Kidney glomerular epithelial cell (primary cell): ENCODE measurements at places on chromosomes 2 and 18.
A peak's percentile ranks its signal among the peaks of the same experiment; 100 is the strongest.

- DNase-seq: no peak
Observed at GRCh38 chr18:45373286-45373880, 241.9 kb upstream of the SLC14A2 start.

DNA sequence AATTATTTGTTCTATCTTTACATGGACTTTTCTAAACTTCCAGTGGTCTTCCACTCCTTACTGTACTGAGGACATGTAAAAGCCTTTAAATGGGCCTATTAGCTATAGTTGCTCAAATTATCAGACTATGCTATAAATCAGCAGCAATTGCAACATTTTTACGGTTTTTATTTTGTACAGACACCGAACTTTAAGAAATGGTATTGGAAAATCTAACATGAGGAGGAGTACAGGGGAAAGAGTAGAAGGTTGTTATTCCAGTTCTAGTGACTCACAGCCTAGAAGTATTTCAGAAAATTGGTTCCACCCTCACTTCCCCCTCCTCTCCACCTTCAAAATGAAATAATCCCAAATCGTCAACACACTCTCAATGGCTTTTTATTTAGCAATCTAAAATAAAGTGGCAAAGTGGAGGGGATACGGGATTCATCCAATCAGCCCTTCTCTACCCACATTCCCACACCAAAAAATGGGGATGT is 1.1 kb downstream of the NCKAP1 start:
- peak; percentile 36 for DNase-seq

GRCh38 chr2:140041239-140041638 is 1261.0 kb upstream of the NXPH2 start:
- DNase-seq: no peak

GRCh38 chr2:224650815-224651439 is 65.2 kb downstream of the CCDC195 start:
- DNase-seq: peak; percentile 65

DNA sequence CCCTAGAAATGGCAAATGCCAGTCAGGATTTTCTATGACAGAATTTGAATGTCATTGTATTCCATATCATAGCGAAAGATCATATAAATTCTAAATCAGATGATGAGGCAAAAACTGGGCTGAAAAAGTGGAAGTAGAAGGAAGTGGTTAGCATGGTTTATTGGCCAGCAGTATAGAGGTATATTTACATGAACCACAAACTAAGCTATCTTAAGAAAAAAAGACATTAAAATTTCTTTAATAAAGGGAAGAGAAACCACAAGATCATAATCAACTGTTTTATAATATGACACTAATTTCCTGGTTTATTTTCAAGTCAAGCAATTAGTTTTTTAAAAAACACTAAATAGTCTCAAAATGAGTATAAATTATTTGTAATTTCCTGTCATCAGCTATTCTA is 123.2 kb upstream of the LRP1B start:
- DNase-seq: no peak

DNA sequence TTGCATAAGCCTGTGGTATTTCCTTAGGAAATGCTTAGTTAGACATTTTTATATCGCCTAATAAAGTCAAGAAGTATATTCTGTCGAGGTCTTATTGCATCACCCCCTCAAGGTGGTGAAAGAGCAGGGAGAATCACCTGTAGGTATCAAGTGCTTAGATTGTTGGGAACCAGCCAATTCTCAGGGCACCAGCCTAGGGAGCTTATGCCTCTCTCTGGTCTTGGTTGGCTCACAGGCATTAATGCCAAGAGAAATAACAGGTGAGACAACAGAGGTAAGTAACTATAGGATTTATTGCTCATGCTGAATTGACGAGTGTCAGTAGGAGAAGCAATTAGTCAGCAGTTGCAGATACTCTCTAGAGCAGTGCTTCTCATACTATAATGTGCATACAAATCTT is 663.3 kb upstream of the ZNF804A start:
- no peak for DNase-seq

GRCh38 chr2:200791905-200792304 is 19.8 kb upstream of the BZW1 start:
- DNase-seq: no peak

DNA sequence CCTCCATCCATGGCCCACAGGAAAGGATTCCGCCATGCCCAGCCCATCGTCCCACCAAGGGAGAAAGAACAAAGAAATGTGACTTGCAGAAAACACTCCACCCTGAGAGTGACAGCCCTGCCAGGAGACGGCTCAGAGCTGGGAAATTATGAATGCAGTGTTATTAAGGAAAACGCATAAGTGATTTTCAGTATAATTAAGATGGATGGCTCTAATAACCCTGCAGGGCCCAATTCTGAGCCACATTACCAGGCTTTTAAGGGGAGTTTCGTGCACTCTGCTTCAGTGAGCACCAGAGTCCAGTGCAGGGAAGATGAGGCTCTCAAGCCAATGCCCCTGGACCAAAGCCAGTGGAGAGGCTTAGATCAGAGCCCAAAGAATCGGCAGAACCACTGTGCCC is 10.6 kb upstream of the TEX51 start:
- no peak for DNase-seq

- DNase-seq: no peak
Observed at GRCh38 chr2:71950256-71951082, 197.2 kb downstream of the CYP26B1 start.

GRCh38 chr2:129233751-129234406 is 745.6 kb upstream of the RAB6C start:
- no peak for DNase-seq

DNA sequence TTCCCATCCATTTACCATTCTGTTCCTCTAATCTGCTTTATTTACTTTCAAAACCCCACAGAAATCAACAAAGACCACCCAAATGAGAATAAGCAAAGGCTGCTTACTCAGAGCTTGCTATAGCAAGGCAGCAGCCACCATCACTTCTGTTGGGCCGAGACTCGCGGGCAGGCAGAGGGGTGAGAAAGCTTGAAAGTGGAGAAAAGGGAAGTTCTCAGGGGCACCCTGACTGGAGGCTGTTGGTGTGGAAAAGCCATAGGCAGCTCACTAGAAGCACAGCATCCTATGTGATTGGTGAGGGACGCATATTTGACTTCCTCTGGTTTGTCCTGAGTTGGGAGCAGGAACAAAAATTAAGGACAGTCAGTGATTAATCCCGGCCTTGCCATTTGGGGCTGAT is 269.7 kb upstream of the THSD7B start:
- no peak for DNase-seq

DNA sequence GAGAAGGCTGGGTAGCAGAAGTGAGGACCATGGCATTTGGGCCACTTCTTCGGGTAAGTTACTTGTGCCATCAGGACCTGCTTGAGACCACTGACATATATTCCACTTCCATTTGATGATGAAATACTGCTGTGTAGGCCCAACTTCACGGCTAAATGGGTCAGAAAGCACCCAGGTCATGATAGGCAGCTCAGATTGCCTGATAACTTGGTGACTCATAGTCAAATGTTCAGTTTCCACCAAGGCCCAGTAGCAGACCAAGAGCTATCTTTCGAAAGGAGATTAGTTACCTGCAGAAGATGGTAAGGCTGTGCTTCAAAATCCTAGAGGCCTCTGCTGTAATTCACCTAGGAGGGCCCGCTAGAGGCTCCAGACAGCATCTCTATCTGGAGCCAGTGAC is 31.8 kb upstream of the MEX3C start:
- DNase-seq: no peak

- no peak for DNase-seq
Observed at GRCh38 chr2:224253464-224253863, 148.4 kb downstream of the FAM124B start.

GRCh38 chr2:217626926-217627325 is 375.9 kb downstream of the TNS1 start:
- no peak for DNase-seq

DNA sequence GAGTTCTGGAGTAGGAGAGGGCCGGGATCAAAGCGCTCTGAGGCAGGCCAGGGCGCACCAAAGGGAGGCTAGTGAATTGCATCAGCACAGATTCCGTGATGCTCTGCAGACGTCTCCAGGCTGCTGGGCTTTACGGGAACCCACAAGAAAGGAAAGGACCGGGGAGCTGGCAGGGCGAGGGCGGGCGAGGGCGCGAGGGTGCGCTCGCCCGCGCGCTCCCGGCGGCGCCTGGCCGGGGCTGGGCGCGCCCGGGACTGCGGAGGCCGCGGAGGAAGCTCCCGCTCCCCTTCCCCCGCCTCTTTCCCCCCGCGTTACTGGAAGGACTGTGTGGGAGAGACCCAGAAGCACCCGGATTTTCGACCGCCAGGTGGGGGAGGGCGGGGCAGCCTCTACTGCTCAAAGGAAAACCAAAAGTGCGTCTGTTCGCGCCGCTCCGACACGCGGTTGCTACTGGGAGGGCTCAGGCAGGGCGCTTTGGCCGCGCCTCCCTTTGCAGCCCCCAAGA is 2.4 kb upstream of the FOSL2 start:
- DNase-seq: peak; percentile 93

GRCh38 chr2:217466805-217467204 is 536.0 kb downstream of the TNS1 start:
- no peak for DNase-seq

DNA sequence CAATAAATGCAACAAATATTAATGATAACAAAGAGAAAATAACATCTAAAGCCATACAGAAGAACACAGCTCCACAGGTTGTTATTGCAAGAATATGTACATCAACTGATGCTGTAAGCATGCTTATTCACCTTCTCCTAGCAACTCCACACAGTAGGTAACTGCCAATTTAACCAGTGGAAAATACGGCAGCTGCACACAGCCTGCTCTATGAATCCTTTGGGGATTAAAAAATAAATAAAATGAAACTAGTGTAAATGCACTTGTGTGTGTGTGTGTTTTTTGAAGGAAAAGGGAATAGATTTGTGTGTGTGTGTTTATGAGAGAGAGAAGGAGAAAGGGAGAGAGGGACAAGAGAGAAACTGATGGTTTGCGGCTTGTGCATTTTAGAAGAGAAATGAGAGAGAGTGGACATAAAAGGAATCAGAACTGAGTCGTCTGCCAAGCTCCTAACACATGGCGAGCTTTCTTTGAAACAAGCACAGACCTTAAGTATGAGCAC is 96.2 kb upstream of the PDE1A start:
- DNase-seq: no peak

DNA sequence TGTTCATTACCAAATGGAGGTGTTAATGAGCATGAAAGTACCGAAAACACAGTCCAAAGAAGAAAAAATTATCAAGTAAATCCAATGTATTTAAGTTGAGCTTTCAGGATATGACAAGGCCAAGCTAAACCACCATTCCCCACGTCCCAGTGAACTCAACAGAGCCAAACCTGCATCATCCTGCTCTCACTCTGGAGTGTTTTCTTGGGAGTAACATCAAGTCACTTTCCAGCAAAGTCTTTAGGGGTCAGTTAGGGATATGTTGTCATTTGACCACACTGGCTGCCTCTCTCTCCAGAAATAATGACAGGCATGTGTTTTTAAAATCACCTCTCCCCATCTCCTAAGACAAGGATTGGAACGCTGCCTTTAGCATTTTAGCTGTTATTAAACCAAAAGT is 140.5 kb downstream of the SRBD1 start:
- DNase-seq: no peak

DNA sequence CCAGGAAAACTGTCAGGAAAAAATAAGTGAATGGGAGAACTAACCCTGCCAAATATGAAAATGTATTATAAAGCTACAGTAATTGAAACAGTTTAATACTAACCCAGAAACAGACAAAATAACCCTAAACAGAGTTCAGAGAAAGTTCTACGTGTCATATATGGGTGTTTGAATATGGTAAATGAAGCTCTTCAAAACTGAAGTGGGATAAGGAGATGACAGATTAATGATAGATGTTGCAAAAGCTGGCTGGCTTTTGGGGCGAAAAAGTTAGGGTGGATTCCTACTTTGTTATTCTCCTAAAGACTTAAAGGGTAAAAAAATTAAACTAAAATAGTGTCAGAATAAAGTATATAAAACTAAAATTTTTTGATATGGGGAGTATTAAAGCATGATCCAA is 101.8 kb upstream of the ARL5A start:
- DNase-seq: no peak

DNA sequence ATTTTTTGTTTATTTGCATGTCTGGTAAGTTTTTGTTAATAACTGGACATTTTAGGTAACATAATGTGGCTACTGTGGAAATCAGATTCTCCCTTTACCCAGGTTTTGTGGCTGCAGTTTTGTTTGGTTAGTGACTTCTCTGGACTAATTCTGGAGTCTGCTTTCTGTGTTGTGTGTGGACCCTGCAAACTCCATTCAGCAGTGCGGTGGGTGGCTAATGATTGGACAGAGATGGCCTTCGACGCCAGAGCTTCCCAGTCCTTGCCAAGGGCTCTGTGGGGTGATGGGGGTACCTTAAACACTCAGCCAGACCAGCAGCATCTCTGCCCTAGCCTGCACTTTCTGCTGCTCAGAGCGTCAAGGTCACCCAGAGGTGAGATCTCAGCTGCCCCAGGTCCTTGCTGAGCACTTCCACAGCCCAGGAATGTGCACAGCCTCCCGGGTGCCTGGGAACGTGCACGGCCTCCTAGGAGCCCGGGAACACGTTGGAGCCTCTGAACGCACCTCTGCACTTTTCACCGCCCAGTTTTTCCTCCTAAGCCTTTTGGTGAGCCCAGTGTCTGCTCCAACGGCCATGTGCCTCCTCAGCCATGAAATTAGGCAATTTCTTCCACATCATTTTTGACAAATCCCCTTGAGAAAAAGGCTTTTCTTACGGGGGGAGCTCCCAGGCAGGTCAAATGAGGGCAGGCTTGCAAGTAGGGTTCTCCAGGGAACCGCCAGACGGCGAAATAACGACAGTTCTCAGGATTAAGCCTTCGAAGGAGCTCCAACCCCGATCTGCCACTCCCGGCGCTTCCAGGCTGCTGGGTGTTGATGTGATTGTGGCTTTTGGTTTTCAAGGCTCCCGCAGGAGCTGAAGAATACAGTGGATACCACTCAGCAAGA is 35.2 kb upstream of the KLF11 start:
- DNase-seq: no peak

DNA sequence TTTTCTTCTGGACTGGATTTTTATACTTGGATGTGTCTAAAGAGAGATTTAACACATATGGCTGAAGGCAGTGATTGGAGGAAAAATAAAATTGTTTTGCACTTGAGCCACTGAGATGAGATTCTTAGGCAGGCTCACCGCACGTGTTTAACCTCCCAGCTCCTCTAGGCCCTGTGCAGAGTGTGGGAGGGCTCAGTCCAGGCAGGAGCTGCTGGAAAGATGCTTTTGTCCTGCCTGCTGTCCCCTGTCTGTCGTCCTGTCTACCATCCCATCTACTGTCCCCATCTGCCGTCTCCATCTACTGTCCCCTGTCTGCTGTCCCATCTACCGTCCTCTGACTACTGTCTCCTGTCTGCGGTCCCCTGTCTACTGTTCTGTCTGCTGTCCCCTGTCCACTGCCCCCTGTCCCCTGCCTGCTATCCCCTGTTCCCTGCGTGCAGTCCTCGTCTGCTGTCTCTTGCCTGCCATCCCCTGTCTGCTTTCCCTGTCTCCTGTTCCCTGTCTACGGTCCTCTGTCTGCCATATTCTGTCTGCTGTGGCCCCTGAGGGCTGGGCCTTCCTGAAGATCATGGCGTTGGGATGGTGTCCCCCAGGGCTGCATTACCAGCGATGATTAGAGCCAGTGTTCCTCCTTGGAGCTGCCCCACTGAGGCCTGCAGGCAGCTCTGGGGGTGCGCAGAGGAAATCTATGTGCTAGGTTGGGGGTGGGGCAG is 43.7 kb upstream of the HS6ST1 start:
- DNase-seq: no peak
